Gastroesophageal sphincter (tissue), 4 donors: ENCODE measurements at places on chromosomes 16 and 17.

DNA sequence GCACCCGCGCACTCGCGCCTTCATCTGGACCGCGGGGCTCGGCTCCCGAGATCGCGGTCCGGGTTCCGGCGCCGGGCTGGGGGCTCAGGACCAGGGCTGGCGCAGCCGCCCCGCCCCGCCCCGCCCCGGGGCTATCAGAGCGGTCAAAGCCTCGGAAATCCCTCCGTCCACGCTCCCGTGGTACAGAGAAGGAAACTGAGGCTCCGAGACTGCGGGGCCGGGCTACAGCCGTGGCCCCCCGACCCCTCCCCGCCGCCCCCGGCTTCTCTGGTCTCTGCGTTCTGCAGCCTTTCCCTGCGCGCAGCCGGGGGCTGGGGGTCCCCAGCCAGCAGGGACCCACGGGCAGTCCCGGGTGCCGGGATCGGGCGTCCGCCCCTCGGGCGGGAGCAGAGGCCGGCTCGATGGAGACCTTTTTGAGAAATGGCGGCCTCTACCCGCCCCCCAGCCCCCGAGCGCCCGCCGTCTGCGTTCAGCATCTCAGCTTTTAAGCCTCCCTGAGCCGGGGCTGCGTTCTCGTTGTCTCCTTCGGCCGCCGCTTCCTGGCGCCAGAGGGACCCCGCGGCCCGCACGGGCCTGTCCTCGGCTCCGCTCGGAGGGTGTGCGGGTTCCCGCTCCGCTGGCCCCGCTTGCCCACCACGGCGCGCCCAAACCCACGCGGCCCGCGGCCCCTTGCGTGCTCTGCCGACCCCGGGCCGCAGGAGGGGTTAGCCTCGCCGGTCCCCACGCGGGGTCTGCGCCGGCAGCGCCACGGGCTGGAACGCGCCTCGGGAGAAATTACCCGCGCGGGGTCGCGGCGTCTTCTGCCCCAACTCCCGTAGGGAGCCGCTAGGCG, 1.5 kb upstream of the NPTX1 start:
- H3K36me3 ChIP-seq, result no peaks in the 10 kb centered on the region
- H3K4me3 ChIP-seq, result no peak overlapping the region
- no peak overlapping the region for H3K27ac ChIP-seq
- H3K27me3 ChIP-seq, result peaks cover 100% of the 10 kb centered on the region
- peak; percentile 19 for ATAC-seq
- H3K4me1 ChIP-seq, result no peaks in the 10 kb centered on the region

- no peak overlapping the region for H3K4me3 ChIP-seq
- no peaks in the 10 kb centered on the region for H3K4me1 ChIP-seq
- peaks cover 5% of the 10 kb centered on the region for H3K36me3 ChIP-seq
- H3K27ac ChIP-seq, result no peak overlapping the region
These were observed 3.1 kb upstream of the CIAO3 start for GRCh38 chr16:743794-744500.

- no peak overlapping the region for H3K4me3 ChIP-seq
- no peaks in the 10 kb centered on the region for H3K4me1 ChIP-seq
- ATAC-seq, result no peak
These were observed 38.8 kb downstream of the EFCAB5 start for GRCh38 chr17:29980261-29980660.

- H3K36me3 ChIP-seq, result no peaks in the 10 kb centered on the region
- H3K27me3 ChIP-seq, result no peaks in the 10 kb centered on the region
- peaks cover 9% of the 10 kb centered on the region for H3K4me1 ChIP-seq
- H3K27ac ChIP-seq, result peak overlapping the region; percentile 50
- no peak overlapping the region for H3K4me3 ChIP-seq
These were observed 189.2 kb upstream of the AXIN2 start for GRCh38 chr17:65750631-65751115.

DNA sequence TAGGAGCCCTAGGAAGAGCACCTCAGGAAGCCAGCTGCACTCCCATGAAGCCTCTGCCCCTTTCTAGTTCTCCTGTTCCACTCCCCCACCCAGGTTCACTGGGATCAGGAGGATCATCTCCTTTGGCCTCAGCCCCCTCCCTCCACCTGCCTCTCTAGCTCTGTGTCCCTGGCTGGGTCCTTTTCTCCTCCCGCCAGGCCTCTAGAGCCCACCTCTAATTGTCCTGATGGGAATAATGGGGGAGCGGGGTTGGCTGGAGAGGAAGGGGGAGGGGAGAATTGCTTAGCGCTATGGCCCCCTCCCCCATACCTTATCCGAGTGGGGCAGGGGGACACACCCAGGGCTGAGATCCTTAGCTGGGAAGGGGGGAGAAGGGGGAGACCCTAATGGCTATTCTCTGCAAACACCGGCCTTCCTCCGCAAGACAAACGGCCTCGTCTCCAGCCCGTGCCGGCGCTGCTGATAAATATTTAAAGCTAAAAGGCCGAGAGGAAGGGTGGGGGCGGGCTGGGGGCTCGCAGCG, 997 bp downstream of the HOXB7 start:
- no peak overlapping the region for H3K27ac ChIP-seq
- no peaks in the 10 kb centered on the region for H3K36me3 ChIP-seq
- peaks cover 100% of the 10 kb centered on the region for H3K27me3 ChIP-seq
- peaks cover 53% of the 10 kb centered on the region for H3K4me1 ChIP-seq
- H3K4me3 ChIP-seq, result no peak overlapping the region

DNA sequence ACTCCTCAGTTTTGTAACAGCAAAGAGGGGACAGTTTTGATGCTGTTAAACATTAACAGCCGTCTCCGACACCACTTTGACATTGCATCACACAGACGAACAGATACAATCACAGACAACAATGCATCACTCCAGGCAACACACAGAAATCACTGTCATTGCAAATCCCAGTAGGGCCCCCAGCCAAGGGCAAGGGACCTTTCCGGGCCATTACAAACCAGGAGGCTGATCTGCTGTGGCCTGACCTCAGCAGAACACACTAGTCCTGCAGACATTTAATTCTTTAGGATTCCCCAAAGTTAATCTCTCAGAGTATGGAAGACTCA, 136.2 kb upstream of the RCVRN start:
- H3K4me3 ChIP-seq, result no peak overlapping the region
- no peaks in the 10 kb centered on the region for H3K27me3 ChIP-seq
- H3K4me1 ChIP-seq, result peaks cover 20% of the 10 kb centered on the region
- peak; percentile 26 for ATAC-seq
- H3K27ac ChIP-seq, result peak overlapping the region; percentile 62
- no peaks in the 10 kb centered on the region for H3K36me3 ChIP-seq

DNA sequence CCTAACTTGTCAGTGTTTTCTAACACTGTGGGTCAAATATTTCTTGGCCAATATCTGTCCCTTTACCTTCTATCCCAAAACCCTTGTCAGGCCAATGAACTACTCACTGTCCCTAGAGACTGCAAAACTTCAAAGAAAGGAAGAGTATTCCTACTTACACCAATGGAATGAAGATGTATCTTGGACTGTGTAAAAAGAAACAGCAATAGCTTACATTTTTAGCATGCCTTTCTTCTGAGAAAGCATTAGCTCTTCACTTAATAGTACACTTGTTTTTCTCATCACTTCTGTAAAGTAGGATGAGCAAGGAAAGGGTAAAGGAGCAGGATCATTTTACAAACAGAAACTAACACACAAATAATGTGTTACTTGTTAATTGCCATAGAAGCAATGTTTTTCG, 73.9 kb downstream of the STH start:
- H3K27me3 ChIP-seq, result no peaks in the 10 kb centered on the region
- H3K27ac ChIP-seq, result no peak overlapping the region

DNA sequence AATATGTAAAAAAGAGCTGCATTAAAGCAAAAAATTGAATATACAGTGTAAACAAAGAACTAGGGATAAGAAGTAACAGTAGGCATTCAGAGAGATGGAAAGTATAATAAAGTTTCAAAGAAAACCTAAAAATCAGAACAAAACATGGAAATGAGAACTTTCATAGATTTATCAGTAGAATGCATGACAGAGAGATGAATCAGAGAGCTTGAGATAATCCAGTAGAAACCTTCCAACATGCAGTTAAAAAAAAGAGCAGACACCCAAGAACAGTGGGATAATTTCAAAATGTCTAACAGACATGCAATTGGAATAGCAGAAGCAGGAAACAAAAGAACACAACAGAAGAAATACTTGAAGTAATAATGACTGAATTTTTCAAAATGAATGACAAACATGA, 1384.2 kb downstream of the CDH11 start:
- no peak overlapping the region for H3K4me3 ChIP-seq
- H3K36me3 ChIP-seq, result no peaks in the 10 kb centered on the region
- H3K4me1 ChIP-seq, result no peaks in the 10 kb centered on the region
- H3K27me3 ChIP-seq, result no peaks in the 10 kb centered on the region

DNA sequence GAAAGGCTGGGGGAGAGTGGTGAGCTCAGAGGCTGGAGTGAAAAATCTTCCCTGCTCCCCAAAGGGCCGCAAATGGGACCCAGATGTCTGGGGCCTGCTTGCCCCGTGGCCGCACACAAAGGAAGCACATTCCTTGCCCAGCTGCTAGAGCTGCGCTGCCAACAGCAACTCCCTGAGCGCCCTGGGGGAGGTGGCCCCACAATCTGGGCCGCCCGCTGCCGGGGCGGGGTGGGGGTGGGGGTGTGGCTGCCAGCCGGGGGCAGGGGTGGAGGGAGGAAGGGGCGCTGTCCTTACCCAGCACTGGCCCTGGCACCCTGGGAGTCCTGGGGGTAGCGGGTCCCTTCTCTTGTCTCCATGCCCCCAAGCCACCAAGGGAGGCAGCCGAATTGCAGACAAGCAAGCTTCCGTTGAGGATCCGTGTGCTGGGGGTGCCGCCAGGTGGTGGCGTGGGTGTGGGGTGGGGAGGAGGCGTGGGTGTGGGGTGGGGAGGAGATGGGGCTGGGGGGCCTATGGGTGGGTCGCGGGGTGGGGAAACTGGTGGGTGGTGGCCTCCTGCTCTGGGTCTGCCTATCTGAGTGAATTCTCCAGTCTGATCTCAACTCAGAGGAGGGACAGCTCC, 48.4 kb upstream of the PABPN1L start:
- peak; percentile 28 for ATAC-seq
- no peaks in the 10 kb centered on the region for H3K36me3 ChIP-seq
- H3K4me1 ChIP-seq, result no peaks in the 10 kb centered on the region
- H3K27ac ChIP-seq, result no peak overlapping the region
- peaks cover 87% of the 10 kb centered on the region for H3K27me3 ChIP-seq

DNA sequence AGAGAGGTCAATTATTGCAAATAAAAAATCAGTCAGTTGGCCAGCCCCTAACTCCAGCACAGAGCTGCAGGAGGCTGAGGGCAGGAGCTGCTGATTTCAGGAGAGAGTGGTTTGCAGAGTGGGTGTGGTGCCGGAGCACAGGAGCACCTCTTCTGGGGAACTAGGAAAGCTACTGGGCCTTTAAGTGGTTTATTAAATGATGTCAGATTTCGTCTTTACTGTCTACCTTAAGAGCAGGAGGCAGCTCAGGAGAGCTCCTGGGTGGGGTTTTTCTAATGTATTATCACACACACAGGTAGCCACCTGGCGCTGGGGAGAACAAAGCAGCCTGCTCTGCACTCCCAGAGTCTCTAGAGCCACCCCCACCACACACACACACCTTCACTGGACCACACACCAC, 11.5 kb upstream of the HAS3 start:
- ATAC-seq, result no peak
- no peak overlapping the region for H3K27ac ChIP-seq
- H3K4me1 ChIP-seq, result no peaks in the 10 kb centered on the region
- H3K27me3 ChIP-seq, result peaks cover 3% of the 10 kb centered on the region
- no peaks in the 10 kb centered on the region for H3K36me3 ChIP-seq
- no peak overlapping the region for H3K4me3 ChIP-seq

GRCh38 chr17:67818110-67819002, 6.9 kb upstream of the BPTF start:
- H3K4me3 ChIP-seq, result no peak overlapping the region
- H3K4me1 ChIP-seq, result no peaks in the 10 kb centered on the region
- no peak overlapping the region for H3K27ac ChIP-seq
- H3K27me3 ChIP-seq, result no peaks in the 10 kb centered on the region
- no peaks in the 10 kb centered on the region for H3K36me3 ChIP-seq
- ATAC-seq, result no peak

GRCh38 chr17:44308320-44308818, at the start of gene RUNDC3A:
RUNDC3A (plus strand) TSS chr17:44308601; CDS start chr17:44308833, 232 bp downstream.
- peak; percentile 93 for ATAC-seq
- peaks cover 18% of the 10 kb centered on the region for H3K27me3 ChIP-seq
- H3K27ac ChIP-seq, result peak within 1 kb of the TSS; percentile 72
- no peaks in the 10 kb centered on the region for H3K36me3 ChIP-seq
- peaks cover 23% of the 10 kb centered on the region for H3K4me1 ChIP-seq

DNA sequence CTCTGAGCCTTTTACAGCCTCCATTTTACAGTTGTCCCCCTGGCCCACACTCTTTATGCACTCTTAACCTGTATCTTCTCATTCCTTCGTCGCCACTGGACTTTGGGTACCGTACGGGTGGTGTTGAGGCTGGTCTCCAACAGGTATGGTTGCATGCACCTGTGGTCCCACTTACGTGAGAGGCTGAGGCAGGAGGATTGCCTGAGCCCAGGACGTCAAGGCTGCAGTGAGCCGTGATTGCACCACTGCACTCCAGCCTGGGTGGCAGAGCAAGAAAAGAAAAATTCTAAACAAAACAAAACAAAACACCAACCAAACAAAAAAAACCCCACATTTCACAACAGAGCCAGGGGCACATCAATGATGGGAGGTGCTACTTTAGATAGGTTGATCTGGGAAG, 14.4 kb upstream of the TMEM98 start:
- no peak overlapping the region for H3K4me3 ChIP-seq
- H3K36me3 ChIP-seq, result no peaks in the 10 kb centered on the region
- peaks cover 4% of the 10 kb centered on the region for H3K4me1 ChIP-seq
- H3K27me3 ChIP-seq, result no peaks in the 10 kb centered on the region
- ATAC-seq, result no peak

DNA sequence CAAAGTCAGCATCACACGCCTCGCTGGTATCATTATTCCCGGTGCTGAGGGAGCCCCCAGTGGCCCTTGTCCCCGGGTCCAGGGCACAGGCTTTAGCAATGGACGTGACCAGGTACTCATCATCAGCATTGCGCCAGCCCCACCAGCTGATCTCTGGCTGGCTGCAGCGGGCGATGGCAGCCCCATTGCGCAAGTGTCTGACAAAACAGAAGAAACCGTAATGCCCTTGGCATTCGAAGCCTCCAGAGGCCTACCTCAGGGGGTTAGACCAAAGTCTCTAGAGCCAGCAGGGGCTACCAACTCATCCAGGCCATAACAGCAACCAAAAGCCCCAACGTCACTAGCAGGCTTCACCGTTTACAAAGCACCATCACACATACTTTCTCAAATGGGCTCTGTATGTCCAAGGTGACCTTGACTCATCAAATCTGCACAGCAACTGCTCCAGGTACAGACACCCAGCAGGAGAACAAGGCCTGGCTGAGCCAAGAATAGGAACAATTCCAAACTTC, 7.3 kb downstream of the MTMR4 start:
- no peak overlapping the region for H3K4me3 ChIP-seq
- ATAC-seq, result no peak
- no peak overlapping the region for H3K27ac ChIP-seq
- H3K4me1 ChIP-seq, result no peaks in the 10 kb centered on the region
- H3K36me3 ChIP-seq, result peaks cover 100% of the 10 kb centered on the region
- H3K27me3 ChIP-seq, result no peaks in the 10 kb centered on the region
